ENCODE measurements at places on chromosomes 7 and 10.
A peak's percentile ranks its signal among the peaks of the same experiment; 100 is the strongest.

DNA sequence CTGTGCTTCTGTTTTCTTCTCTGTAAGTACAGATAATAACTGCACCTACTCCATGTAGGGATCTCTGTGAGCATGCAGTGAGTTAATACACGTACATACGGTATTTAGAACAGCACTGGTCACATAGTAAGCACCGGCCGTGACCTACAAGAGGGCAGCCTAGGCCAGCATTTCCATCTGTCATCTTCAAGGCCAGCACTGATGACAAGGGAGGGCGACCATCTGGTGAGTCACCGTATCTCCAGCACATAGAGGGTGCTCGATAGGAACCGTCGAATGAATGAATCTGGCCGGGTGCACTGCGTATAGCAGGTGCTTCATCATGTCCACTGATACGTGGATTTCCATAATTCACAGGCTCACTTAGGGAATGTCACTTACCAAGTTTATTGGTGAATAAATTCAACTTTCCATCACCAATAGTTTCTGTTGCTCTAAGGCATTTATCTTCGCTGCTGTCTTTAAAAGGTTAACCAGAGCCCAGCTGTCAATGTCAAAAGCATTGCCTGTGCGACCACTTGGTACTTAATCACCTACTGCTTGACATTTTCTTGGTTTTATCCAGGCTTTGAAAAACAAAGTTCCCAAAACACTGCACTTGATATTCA lies 8.3 kb downstream of the NOD1 start:
- no peak for DNase-seq

GRCh38 chr10:90087197-90088023 lies 386.0 kb downstream of the KIF20B start:
- DNase-seq: peak; percentile 44

DNA sequence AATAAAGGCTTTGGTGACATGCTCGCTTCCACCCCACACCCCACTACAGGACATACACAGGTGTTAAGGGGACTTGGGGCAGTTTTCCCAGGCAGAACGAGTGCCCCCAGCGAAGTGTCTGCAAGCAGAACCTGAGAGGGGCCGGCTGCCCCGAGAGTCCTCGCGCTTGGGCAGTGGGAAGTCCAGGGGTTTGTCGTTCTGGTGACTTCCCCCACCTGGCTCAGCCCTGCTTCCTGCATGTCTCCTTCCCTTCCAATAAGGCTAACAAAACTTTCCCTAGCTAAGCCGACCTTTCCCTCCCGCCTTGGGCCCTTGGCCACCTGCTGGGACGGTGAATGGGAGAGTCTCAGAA lies 916 bp downstream of the VWA2 start:
- no peak for DNase-seq

DNA sequence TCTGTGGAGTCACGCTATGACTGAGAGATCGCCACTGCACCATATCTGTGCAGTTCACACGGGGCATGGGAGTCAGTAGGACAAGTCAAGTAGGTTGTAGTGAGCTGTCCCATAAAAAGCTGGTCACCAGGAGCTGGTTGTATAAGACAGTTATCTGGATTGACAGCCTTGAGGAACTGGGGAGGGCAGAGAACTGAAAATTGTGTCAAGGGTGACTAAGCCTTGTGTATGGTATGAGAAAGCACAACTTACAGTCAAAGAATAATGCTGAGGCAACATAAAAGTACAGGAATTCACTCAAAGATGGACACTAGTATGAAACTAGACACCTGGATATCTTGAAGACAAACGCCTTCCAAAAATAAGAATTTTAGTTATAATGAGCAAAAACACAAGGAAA lies 564.9 kb downstream of the POM121L12 start:
- no peak for DNase-seq

DNA sequence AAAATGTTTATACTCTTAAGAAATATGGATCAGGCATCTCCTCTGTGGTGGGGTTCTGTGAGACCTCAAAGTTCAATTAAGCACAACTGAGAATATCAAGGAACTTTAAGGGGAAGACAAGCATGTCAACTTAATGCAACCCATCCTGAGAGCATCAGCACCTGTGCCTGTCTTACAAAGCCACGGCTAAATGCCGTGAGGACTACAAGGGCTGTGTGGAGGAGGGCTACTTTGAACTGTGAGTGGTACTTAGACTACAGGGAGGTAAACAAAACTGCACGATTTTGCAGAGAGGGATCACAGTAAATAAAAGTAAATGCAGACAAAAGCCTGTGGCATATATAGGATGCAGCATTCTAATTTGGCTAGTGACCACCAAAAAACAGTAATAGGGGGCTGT lies 139.1 kb downstream of the ATE1 start:
- DNase-seq: no peak

DNA sequence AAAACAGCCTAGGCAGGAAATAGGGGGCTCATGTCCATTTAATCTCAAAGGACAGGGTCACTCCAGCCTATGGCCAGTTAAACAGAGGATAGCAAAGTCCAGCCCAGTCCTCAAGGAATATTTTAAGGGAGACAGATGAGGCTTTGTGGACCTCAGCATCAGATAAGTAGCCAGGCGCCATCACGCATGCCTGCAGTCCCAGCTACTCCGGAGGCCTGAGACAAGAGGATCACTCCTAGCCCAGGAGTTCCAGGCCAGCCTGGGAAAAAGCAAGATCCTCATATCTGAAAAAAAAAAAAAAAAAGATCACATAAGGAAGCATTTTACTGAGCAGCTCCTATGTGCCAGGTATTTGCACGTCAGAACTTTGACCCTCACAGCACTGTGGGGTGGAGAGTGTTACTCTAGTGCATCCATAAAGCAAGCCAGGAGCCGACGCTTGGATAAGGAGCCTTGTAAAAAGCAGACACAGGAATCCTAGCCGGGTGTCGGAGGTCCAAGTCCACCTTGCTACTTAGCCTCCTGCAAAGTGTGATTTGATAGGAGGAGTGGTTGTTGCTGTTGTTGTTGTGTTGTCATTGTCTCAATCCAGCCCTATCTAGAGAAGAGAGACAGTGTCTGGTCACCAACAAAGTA lies 61.8 kb upstream of the DOCK1 start:
- DNase-seq: no peak

DNA sequence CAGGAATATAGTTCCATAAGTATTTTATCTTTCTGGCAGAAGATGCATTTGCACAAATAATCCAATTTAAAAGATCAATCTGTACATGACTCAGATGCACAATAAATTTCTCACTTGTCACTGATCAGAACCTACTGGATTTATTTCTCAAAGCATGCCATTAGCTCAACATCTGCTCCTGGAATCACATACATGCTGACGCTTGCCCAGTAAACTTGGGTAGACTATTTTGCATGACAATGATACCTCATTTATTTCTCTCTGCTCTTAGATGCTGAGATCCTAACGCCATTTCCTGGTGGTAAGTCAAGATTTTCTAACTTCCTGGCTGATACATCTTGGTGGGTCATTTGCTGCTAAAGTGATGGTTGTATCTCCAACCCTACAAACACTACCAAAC lies 33.8 kb upstream of the C10orf120 start:
- no peak for DNase-seq

- no peak for DNase-seq
These were observed 54.5 kb downstream of the CUL2 start for GRCh38 chr10:35035606-35036005.

GRCh38 chr10:36666451-36666850 lies 458.9 kb upstream of the ANKRD30A start:
- no peak for DNase-seq

- no peak for DNase-seq
These were observed 99.3 kb upstream of the SHH start for GRCh38 chr7:155911471-155912105.

DNA sequence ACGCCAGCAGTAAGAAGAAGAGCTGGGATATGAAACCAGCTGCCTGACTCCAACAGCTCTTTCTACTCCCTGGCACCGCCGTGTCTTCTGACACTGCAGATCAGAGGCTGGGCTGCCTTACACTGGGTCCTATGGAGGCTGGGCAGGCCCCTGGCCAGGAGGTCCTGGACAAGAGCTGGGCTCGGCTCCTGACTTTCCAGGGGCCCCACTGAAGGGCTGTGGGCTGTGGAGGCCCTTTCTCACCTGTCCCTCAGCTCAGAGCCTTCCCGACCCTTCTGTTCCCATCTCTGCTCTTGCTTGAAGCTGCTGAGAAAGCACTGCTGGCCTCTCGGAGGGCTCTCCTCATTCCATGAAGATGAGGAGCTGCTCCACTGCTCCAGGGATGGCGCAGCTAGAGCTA lies 85.9 kb upstream of the UNC5B start:
- no peak for DNase-seq

DNA sequence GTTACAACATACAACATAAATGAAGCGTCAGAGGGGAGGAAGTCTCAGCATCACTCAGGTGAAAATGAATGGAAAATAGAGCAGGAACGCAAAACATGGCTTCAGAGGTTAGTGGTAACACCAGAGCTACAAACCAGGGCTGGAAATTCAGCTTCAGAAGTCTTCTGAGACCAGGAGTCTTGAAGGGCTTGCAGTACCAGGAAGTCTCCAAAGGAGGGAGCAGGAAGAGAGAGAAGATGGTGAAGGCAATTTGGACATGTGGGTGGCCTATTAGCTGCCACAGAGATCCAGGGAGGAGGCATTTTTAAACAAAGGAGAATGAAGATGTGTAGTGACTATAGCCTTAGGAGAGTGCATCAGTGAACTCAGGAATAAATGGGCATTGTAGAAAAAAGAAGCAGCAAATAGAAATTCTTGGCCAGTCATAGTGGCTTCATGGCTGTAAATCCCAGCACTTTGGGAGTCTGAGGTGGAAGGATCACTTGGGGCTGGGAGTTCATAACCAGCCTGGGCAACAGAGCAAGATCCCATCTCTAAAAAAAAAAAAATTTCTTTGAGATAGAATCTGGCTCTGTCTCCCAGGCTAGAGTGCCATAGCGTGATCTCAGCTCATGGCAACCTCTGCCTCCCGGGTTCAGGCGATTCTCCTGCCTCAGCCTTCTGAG lies 9.3 kb upstream of the TET1 start:
- DNase-seq: peak; percentile 81

DNA sequence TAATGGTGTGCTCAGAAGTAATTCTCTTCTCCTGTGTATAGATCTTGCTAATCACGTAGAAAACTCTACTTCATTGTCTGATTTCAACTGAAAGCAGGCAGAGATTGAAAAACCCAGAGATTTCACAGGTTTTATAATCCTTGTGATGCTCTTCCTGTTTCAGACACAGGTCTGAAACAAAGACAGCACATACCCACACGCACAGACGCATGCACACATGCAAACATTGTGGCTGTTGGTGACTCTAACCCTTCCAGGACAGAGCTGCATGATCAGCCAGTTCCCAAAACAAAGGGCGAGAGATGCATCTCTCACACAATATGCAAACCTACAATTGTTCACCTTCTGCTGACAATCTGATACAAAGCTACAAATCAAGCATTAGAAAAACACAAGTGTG lies 11.1 kb upstream of the TFEC start:
- no peak for DNase-seq

DNA sequence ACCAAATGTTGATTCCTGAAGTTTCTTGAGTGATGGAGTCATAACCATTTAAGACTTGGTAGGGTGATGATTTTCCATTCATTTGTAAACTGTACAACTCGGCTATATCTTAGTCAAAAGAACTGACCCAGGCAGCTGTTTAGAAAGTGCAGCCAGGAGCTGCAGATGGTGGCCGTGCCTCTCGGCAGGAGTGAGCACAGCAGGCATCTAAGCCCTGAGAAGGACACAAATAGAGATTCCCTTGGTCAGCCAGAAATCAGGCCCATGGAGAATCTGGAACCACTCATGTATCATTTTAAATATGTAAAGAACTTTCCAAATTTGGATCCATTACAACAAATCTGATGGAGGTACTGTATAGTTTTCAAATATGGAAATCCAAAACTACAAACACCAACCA lies 177.0 kb upstream of the AKR1E2 start:
- DNase-seq: no peak

DNA sequence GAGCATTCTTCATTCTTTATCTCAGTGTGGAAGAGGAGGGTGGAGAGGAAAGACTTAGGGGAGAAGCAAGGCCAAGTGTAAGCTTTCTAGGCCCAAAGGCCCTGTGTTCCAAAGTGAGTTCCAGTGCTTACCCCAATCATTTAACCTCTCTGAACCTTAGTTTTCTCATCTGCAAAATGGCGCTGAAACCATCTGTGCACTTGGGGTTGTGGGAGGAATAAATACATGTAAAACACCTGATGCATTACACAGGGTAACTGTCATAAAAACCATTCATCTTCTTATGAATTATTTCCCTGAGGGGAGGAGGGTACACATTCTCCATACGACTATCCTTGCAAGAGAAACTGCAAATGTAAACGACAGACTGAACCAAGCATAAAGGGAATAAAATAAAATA lies 19.0 kb downstream of the PIK3AP1 start:
- no peak for DNase-seq

GRCh38 chr10:104309980-104310978 lies 28.0 kb downstream of the ITPRIP start:
- no peak for DNase-seq

- DNase-seq: no peak
These were observed 56.3 kb downstream of the CCDC186 start for GRCh38 chr10:114117728-114118127.

DNA sequence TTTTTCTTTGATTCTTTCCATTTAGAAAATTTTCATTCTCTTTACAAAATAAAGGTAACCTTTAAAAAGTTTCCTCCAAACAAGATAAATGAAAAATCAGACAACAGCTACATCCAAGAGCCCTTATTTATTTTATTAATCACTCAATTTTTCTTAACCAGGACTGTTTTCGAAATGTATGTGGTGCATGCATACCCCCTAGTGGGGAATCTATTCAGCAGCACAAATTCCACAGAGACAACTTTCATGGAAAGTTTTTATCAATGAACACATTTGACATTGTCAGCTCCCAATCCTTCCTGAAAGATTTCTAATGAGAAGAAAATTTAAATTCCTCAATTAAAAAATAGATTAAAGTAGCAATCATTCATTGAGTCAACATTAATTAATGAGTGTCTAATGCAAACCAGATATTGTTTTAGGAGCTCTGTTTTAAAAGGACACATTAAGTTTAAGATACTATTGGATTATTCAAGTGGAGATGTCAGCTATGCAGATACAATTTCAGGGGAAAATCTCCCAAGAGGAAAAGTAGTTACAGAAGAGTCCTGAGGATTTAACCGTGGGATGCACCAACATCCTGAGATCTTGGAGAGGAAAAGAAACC lies 5.2 kb upstream of the HTR7 start:
- DNase-seq: peak; percentile 33

GRCh38 chr10:121242741-121243608 lies 355.3 kb downstream of the FGFR2 start:
- no peak for DNase-seq

- peak; percentile 45 for DNase-seq
These were observed 23.8 kb downstream of the ELN start for GRCh38 chr7:74051629-74052410.
